ENCODE measurements at places on chromosomes 1 and 21. TPM values are rescaled to one million over a fixed set of nuclear protein-coding genes. Genes with fewer than 3 reads are reported as not detected.

DNA sequence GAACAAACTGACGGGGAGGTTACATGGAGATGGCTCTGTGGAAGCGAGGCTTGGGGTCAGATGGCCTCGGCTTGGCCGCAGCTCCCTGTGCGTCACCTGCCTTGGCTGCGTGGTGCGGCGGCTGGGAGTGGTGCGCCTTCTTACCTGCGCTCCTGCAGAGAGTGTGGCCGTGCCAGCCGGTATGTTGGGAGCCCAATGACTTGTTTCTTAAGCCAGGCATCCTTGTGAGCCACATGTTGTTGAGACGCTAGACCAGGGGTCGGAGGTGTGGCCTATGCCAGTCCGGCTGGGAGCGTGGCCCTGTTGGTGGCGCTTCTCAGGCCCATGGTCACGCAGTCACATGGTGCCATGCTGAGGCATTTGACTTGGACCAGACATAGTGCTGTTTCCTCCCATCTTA is 10.5 kb downstream of the SLX9 start:
- no peak for DNase-seq

DNA sequence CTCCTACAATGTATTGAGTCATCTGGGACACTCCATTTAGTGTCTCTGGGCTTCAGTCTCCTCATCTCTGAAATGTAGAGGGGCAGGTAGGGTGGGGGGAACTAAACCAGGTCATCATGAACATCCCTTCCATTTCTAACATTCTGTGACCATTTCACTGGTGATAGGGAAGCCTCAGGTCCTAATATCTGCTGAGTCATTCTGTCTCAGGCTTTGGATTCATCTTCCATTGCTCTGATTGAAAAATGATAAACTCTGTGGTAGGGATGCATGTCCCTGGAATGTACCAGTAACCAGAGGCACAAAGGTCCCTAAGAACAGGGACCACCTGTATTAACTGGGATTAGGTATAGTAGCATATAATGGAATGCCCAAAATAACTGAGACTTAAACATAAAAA is 36.2 kb upstream of the LRRC52 start:
- no peak for DNase-seq

DNA sequence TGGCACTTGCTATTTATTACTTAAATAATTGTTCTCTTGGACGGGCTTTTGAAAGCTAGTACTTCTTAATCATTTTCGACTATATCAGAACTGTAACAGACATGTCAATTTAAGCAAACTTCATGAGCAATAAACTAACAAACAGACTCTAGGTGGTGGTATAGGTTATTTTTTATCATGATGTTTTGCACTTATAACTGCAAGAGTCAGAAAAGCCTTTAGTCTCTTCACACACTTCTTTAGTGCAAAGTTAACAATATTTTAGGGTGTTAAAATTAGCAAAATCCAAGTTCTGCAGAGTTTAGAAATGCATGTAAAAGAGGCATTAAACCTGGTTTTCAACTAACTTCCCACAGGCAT is 2.2 kb downstream of the NRIP1 start:
- no peak for DNase-seq

Gene VASH2
- total RNA-seq = 0.18 TPM

Gene SLAMF9
- not detected for total RNA-seq

Gene CR1L
- total RNA-seq = not detected

Gene LEFTY1
- not detected for total RNA-seq

DNA sequence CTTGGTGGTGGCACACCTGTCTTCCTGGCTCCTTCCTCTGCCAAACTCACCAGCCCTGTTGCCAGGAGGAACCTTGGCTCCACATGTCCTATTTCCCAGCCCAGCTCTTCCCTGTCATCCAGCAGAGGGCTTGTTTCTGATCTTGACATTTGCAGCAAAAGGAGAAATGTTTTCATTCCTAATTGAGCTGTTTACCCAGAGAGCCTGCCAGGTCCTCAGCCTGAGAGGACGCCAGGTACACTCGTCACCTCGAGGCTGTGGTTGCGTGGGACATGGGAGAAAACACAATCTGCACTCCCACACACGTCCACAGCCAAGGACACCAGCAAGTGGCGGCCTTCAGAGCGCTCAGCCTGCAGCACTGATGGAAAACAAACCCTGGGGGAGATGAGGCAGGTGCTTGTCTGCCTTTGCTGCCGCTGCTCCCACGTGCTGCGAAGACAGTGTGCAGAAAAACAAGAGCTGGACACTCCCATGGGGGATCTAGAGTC is 132.8 kb upstream of the CD34 start:
- DNase-seq = no peak

DNA sequence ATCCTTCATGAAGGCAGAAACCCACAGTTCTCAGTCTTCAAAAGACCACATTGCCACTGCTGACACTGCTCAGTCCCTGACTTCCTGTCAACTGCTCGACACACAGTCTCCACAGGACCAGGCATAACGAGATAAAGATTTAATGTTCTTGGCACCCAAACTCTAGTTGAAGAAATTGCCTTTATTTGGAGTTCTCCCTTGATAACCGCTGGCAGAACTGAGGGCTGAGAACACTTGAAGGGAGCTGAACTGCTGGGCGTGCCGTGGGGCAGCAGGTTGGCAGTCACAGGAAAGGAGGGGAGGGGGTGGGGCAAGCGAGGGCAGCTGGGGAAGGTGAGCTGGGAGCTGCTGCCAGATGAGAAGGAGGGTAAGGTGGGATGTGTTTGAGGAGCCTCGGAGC is 15.9 kb downstream of the HENMT1 start:
- peak; percentile 73 for DNase-seq

GRCh38 chr1:21607549-21608529 is 61.3 kb downstream of the RAP1GAP start:
- DNase-seq = no peak

DNA sequence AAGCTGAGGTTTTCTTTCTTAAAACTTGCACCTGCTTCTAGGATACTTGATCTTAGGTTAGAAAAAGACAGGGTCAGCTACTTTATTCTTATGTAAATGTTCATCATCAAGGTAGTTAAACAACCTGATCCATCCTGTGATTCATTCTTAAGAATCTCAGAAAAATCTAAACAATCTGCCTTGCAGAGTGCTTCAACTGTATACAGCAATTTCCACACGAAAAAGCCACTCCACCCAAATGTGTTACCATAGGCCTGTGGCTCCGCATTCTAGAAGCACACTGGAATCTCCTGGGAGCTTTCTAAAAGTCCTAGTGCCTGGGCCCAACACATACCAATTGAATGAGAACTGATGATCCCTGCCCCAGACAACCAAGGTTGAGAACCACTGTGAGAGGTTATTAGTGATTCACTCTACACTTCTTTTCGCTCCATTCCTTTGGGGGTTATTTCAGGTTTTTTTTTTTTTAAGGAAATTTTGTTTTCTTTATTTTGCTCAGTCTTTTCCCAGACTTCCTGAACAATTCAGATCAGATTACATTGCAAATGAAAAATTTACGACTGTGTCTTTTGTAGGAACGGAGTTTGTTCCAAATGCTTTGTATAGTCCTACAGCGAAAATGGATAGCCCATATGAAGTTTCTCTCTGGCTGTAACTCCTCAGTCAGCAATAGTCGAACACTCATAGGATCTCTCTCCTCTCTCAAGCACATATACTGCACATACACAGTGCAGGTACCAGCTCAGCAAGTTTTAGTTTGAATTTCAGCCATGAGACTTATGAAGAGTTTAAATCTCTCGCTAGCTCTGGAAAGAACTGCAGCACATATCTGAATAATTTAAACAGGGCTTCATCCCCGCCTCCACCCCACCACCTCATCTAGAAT is 16.1 kb downstream of the SMYD2 start:
- no peak for DNase-seq

GRCh38 chr21:46229923-46230260 is 1.3 kb upstream of the LSS start:
- DNase-seq = no peak

- no peak for DNase-seq
Measured at GRCh38 chr1:204127597-204128242, 24.1 kb downstream of the ETNK2 start.

DNA sequence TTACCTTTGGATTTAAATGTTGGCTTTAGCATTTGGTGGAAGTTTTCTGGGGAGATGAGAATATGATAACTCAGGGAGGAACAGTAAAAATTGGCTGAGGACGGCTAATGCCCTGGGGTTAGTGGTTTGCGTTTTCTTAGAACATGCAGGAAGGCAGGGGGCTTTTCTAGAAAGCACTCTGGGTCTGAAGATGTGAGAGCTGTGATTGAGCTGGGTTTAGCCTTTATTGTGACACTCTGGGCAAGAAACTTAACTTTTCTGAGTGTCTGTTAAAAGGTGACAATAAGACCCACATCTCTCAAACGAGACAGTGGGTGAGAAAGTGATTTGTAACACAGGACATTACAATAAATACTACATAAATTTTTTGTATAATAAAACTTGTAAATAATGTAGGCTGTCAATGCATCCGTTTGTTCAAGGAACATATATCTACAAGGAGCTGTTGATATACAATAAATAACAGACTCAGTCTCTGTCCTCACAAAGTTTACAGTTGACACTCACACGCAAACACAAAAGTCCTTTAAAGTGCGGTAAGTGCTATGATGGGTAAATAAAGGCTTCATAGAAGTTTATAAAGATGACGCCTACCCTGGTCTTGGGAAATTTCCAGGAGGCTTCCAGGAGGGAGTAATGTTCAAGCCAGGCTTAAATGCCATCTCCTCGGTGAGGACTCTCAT is 49.5 kb upstream of the MRPS6 start:
- DNase-seq = no peak

- DNase-seq = no peak
Measured at GRCh38 chr1:28782011-28782410, 30.0 kb upstream of the OPRD1 start.

- no peak for DNase-seq
Measured at GRCh38 chr1:114099268-114099667, 54.4 kb downstream of the SYT6 start.

DNA sequence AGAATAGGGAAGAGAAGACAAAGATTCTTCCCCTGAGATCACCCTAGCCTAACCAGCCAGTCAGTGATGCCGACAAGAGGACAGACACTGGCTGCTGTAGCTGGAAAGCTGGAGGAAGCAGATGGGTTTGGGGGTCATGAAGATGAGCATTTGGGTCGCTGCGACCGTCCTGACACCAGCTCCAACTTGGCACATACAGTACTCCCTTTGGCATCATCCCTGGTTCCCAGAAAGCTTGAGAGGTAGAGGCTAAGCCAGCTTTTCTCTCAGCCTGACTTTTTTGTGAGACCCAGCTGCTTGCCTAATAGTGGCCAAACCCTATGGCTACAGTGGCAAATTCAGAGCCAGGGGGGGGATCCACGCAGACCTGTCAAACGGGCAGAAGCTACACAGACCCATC is 43.0 kb upstream of the IKBKE start:
- DNase-seq = no peak

DNA sequence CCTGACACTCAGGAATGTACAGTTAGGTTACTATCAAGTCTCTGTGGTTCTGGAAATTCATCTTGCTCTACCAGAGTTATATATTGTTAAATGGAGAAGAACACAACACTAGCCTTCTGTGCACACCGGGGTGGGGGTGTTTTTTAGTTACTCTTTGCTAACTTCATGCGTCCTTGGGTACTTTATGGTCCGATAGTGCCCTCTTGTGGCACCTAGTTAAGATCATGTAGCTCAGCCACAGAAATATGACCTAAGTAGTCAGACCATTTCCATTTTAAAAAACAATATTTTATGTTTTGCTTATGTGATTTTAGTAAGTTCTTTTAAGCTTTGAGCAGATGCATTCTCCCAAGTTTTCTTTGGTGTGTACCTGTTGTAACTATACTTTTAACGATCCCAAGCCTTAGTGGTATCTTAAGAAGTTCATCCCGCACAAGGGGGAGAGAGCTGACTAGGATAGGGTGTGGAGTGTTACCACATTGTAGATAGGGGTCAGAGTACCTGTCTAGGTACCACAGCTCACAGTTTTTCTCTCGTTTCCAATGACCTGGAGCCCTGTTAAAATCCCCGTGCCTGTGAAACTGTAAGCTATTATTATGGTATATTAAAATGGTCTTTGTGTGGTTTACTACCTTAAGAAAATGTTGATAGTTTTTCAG is 20.6 kb upstream of the SH3D21 start:
- peak; percentile 49 for DNase-seq

Gene CXADR
- 1.1 TPM for total RNA-seq

GRCh38 chr1:205344066-205344928 is 12.4 kb downstream of the KLHDC8A start:
- peak; percentile 16 for DNase-seq

DNA sequence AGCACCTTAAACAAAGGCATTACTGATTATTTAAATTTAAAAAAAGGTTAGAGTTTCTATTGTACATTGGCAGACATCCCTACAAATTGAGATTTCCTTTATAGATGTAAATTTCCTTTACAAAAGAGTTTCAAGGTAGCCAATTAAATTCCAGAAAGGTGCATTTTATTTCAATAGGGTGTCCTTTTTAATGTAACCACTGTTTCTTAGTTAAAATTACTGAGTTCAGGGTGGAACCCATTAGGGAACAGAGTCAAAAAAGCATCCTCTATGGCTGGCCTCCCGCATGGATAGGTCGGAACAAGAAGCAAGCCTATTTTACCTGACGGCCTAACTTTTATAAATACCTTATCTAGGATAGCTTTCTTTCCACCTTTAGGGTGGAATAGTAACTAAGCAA is 24.4 kb downstream of the TCP10L start:
- DNase-seq = no peak

DNA sequence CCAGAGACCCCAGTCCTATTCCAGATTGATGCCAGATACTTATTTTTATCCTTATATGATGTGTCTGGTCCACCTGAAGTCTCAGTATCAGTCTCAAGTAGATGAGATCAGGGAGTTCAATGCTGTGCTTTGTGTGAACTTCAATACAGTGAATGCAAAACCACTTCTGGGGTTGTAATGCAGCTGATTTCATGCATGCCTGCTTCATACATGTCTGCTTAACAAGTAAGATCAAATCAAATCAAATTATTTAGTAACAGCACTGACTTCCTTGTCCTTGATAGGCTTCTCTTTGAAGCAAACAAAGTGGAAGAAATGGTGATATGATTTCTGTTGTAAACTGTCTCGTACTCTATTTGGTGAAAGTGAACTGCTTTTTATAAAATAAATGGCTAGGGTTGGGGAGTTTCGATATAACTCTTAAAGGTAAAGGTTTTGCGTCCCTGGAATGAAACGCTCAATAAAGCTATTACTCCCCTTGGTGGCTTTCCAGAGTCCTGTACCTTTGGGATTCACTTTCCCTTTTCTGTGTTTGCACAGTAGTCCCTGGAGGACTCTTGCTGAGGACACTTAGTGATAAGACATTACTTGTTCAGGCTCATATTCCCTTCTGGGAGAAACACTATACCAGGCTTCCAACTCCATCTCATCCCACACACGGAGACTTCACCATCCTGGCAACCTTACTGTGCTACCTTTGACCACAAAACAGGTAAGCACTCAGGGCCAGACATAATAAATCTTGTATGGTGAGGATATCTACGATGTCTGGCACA is 59.3 kb downstream of the FH start:
- no peak for DNase-seq

Gene IFFO2
- 37.7 TPM for total RNA-seq

- DNase-seq = no peak
Measured at GRCh38 chr1:67983867-67984266, 66.6 kb downstream of the DIRAS3 start.

Gene TACSTD2
- total RNA-seq = not detected

Gene TGFBR3
- 29.9 TPM for total RNA-seq

Measured in CD8-positive, alpha-beta memory T cell (primary cell).